Stimulated activated CD4-positive, alpha-beta T cell treated with anti-CD3 and anti-CD28 coated beads, Interleukin-2, amount 100 ng/mL, for 48 hours (primary cell): ENCODE measurements at places on chromosomes 11 and 22.

DNA sequence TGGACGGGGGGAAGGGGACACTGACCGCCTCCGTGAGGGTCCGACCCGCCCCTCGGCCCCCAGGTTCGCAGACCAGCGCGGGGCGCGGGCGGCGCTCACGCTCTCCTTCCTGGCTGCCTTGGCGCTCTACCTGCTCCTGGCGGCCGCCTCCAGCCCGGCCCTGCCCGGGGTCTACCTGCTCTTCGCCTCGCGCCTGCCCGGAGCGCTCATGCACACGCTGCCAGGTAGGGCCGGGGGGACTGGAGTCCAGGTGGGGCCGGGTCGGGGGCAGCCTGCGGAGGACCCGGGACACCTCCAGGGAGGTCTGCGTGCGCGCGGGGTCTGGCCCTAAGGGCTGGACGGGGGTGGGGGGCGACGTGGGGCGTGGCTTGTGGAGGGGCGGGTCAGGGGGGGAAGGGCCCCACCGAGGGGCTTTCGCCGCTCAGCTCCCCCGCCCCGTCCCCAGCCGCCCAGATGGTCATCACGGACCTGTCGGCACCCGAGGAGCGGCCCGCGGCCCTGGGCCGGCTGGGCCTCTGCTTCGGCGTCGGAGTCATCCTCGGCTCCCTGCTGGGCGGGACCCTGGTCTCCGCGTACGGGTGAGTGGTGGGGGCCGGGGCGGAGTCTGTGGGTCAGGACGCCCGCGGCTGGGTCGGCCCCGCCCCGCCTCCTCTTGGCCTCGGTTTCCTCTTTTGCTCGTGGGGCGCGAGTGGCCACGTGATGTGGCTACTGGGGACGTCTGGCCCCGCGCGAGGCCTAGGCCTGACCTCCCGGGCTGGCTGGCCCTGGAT lies 19.9 kb downstream of the PHLDA2 start:
- DNase-seq: no peak

DNA sequence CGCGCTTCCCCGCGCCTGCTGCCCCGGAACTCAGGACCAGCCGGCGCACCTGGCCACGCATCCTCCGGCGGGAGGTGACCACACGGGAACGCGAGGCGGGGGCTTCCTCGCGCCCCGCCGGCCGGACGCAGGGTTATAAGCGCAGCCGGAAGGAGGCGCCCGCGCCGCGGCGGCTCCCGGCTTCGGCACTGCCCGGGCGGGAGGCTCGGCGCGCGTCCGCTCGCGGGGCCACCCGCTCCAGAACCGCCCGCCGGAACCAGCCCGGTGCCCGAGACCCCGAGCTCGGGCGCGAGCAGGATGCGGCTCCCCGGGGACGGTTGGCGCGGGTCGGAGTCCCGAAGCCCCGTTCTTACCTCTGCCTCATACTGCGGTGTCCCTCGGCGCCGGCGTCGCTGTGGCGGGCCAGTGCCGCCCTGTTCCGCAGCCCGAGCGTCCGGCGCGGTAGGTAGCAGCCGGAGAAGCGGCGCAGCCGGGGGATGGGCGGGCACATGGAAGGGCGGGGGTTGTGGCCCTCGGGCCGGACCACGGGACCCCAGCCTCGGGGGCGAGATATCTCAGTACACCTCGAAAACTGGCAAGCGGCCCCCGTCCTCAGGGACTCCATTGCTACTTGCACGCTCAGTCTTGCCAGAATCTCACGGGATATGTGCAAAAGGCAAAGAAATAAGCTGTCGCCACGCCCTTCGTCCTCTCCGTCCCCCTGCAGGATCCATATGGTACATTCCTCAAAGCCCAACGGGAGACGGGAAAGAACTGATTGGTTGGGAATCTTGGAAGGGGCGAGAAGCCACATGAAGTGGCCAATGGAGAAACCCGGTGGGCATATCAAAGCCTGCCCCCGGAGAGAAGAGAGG lies 23.1 kb downstream of the MICAL3 start:
- DNase-seq: peak; percentile 68

- DNase-seq: no peak
These were observed 808.9 kb upstream of the LUZP2 start for GRCh38 chr11:23687991-23688390.

- no peak for DNase-seq
These were observed 2925.9 kb upstream of the OR11H1 start for GRCh38 chr22:12601870-12602779.

DNA sequence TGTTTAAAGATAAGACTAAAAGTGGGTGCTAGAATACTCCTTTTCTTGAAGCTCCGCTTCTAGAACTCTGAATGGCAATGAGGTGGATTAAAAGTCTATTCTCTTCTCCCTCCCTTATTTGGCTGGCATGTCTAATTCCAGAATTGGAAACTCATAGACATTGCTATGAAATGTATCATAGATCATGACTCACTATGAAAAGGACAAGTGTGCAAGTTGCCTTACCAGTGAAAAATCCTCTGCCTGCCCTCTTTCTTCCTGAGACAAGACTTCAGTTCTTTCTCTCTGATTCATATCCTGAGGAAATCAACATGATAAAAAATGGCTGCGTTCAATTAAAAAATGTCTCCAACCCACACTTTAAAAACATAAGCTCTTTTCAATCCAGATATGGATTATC lies 73.2 kb upstream of the BLID start:
- DNase-seq: no peak

DNA sequence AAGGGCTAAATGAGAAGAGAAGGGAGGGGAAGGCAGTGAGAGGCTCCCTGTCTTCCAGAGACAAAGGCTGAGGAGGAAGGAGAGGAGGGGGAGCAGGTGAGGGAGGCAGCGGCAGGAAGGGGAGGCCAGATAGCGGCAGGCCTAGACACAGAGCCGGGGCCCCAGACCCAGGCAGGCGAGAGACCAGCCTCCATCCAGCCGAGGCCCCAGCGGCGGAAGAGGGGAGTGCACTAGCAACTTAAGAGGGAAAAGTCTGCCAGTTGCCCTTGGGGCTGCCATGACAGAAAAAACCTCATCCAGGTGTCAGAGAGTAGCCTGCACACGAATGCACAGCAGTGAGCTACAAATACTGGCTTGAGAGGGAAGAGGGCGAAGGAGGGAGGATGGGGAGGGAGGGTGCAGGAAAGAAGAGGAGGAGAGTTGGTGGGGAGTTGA lies 46.7 kb downstream of the IGLL1 start:
- DNase-seq: no peak

- DNase-seq: no peak
These were observed 570.3 kb downstream of the OPCML start for GRCh38 chr11:132962041-132962440.

DNA sequence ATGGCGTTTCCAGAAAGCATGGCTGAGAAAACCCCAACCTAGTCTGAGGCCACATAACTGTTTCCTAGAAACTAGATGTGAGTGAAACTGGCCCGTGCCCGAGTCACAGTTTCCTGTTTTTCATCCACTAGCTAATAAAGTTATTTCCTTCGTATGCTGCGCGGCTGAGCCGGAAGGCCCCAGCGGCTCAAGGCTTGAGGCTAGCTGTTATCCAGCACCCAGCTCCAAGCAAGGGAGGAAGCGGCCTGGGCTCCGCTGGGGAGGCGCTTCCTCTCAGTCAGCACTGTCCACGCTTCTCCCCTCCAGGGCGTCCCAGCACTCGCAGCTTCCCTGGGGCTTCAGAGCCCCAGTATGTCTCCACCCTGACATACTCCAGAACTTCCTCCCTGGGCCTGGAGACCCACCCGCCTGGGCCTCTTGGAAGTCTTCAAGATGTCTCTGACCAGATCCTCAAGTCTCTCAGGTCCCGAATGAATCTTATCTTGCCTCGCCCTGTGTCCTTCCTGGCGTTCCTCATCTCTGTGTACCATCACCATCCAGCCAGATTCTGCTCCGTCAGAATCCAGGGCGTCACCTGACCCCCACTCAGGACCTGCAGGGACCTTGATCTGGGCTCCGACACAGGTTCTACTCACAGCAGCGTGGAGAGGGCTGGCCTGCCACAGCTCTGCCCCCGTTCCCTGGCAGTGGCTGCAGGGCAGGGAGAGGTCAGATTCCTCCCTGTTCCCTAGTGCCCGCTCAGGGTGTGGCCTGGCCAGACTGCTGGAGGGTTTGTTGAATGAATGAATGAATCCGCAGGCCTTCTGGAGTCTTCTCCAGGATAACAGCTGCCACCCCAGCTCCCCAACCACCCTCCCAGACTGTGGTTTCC lies 81.9 kb downstream of the LRRC32 start:
- DNase-seq: peak; percentile 42

DNA sequence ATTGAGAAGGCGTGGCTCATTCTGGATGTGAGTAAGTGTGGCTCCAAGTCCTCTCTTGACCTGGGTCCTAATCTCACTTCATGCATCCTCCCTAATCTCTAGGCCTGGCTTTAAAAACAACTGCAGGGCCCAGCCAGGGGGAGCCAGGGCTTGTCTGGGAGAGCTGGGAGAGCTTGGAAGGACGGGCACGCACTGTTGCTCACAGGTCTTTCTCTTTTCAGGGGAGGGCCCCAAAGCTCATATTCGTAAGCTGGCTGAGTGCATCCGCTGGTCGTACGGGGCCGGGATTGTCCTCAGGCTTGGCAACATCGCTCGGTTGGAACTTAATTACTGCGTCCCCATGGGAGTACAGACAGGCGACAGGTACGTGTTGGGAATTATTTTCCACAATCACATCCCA lies 34.1 kb upstream of the PARVB start:
- DNase-seq: no peak

DNA sequence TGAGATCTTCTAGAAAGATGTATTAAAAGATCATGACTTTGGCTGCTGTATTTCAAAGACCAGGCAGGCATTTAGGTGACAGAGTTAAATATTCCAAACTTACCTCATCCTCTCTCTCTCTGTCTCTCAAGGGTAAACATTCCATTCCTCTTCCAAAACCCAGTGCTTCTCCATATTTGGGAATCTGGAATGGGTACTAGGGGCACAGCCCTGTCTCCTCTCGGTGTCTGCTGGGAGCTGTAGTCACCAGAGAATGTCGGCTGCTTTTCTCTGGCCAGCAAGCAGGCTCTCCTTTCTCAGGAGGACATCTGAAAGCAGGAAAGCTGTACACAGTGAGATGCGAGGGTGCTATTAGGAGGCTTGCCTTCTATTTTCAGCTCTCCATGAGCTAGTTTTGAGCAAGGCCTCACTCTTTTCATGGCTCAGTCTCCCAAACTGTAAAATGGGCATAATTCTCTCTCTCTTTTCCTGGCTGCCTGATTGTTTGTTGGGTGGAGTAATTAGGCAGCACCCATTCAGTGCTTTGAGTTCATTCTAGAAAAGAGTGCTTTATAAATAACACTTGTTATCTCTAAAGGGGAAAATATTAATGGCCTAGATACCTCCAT lies 9.3 kb upstream of the PEX26 start:
- DNase-seq: no peak

GRCh38 chr22:16963189-16963945 lies 44.7 kb downstream of the GAB4 start:
- DNase-seq: no peak

DNA sequence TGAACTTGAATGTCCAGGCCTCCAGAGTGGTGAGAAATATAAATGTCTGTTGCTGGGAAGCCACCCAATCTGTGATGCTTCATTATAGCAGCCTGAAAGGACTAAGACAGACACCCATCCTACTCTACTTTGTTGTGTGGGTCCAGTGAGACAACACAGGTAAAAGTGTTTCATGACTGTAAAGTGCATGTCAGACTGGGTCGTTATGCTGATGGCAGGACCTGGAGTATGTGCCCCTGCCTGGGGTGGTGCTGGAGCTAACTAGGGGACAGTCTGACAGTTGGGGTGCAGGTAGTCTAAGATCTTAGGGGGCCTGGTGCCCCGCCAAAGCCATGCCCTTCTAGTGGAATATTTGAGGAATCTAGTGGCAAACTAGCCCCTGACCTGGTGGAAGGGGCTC lies 165.6 kb downstream of the TRIM29 start:
- no peak for DNase-seq

GRCh38 chr11:44771252-44771734 lies 44.5 kb downstream of the TSPAN18 start:
- no peak for DNase-seq

- no peak for DNase-seq
These were observed 60.0 kb upstream of the MYEOV start for GRCh38 chr11:69233744-69234570.

GRCh38 chr11:129813231-129813791 lies 2.3 kb upstream of the TMEM45B start:
- no peak for DNase-seq

DNA sequence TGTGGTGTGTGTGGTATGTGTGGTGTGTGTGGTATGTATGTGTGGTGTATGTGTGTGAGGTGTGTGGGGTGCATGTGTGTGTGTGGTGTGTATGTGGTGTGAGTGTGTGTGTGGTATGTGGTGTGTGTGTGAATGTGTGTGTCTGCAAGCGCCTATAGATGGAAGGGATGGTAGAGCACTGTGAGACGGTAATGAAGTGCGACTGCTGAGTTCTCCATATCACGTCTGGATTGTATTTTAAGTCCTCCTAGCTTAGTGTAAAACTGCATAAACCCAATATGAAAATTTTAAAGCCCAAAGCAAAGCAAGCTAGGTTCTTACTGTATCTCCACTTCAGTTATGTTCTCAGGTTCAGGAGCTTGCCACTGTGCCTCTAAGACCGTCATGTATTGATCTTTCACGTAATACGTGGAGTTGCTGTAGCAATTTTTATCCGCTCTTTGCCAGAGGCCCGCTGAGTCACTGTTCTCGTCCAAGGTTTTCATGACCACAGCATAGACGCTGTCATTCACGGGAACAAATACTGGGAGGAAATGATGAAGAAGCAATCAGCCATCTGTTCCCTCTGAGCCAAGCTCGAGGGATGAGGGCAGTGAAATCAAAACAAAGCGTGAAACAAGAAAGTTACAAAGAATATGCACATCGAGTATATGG lies 5.5 kb downstream of the PLET1 start:
- no peak for DNase-seq

GRCh38 chr11:19849107-19849789 lies 136.6 kb downstream of the NAV2 start:
- no peak for DNase-seq

DNA sequence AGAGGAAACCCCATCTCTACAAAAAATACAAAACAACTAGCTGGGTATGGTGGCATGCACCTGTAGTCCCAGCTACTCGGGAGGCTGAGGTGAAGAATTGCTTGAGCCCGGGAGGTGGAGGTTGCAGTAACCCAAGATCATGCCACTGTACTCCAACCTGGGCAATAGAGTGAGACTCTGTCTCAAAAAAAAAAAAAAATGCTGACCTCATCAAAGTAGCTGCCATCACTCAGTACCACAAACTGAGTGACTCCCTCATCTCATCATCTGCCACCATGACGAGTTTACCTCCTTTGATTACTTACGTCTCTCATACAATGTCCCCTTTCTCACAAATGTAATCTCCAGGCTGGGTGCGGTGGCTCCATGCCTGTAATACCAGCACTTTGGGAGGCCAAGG lies 117.2 kb upstream of the CLPB start:
- DNase-seq: no peak
